ENCODE measurements at places on chromosomes 7 and 10.
A peak's percentile ranks its signal among the peaks of the same experiment; 100 is the strongest.

DNA sequence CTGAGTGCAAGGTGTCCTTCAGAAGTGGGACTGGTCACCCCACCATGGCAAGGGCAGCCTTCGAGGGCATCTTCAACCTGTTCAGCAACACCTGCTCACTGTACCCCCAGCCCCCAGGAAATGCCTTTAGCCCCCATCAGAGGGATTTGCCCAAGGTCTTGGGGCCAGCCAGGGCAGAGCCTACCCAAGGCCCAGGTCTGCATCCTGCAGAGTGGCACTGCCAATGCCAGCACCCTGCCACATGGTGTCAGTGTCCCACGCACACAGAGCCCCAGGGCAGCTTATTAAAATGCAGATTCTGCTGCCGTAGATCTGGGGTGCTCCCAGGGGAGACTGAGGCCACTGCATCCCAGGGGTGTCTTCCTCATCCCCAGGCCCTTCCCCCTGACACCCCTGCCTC, 106.2 kb upstream of the KCTD7 start:
- DNase-seq = peak; percentile 21

- no peak for DNase-seq
Observed at GRCh38 chr7:104584620-104585019, 256.2 kb downstream of the LHFPL3 start.

DNA sequence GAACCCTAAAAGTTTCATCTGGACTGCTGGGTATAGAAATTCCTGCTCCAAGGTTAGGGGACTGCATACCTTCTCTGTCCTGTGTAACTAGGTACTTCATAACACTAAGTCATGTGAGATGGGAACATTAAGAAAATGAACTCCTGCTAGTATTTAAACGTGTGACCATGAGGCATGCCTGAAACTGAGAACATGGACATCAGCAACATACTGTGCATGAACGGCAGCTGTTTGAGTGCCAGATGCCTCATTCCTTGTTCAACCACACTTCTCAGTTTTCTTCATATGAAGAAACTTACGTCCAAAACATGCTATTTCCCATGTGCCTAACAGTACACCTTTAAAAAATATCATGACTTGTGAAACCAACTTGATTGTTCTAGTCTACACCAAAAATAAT, 88.5 kb downstream of the CREM start:
- no peak for DNase-seq

DNA sequence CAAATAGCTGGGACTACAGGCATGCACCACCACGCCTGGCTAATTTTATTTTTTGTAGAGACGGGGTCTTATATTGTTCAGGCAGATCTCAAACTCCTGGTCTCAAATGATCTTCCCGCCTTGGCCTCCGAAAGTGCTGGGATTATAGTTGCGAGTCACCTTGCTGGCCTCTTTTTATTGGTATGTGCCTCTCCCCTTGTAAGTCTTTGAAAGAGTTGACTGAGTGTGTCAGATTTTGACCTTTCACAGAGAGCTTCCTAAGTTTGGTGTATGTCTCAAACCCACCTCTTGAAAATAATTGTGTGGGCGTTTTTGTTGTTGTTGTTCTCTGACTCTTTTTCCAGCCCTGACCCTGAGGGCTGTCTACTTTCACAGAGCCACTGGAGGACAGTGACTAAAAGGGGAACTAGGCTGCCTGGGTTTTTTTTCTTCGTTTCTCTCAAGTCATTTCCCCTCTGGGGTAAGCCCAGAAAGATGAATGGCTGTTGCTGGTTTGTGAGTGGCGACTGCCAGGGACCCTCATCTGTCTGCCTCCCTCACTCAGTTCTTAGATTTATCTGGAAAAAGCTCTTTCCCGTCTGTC, 262.8 kb downstream of the ZEB1 start:
- no peak for DNase-seq

DNA sequence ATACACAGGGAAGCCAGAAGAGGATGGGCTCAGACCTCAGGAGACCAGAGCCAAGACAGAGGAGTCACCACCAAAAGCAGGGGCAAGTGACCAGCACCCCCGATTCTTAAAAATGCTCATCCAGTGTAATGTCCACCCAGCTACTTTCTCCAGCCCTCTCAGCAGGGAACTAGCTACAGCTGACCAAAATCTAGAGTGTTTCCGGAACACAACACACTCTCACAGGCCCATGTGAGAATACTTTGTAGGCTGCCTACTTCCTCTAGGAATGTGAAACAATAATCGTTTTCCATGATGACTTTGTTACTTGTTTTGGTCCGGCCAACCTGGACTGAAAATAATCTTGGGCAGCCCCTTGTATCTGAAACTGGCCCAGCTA, 14.5 kb downstream of the PSAP start:
- peak; percentile 87 for DNase-seq
